Stimulated activated naive CD4-positive, alpha-beta T cell (primary cell): ENCODE measurements at places on chromosomes 4 and X.

- no peak for DNase-seq
Measured at GRCh38 chr4:81227968-81228367, 12.9 kb upstream of the PRKG2 start.

GRCh38 chr4:73612032-73612431, 8.2 kb downstream of the RASSF6 start:
- no peak for DNase-seq

DNA sequence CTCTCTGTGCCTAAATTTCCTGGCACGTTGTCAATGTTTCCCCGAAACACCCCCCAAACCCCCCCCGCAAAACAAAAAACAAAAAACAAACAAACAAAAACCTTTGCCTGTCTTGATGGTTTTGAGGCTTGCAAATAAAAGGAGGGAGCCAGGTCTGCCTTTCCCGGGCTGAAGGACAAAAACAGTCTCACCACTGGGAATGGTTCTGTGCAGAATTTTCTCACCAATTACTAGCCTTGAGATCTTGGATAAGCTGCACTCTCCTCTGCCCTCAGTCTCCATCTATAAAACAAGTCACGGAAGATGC, 15.5 kb downstream of the NKX3-2 start:
- no peak for DNase-seq

GRCh38 chrX:107672955-107673378, 44.7 kb downstream of the PRPS1 start:
- peak; percentile 86 for DNase-seq

DNA sequence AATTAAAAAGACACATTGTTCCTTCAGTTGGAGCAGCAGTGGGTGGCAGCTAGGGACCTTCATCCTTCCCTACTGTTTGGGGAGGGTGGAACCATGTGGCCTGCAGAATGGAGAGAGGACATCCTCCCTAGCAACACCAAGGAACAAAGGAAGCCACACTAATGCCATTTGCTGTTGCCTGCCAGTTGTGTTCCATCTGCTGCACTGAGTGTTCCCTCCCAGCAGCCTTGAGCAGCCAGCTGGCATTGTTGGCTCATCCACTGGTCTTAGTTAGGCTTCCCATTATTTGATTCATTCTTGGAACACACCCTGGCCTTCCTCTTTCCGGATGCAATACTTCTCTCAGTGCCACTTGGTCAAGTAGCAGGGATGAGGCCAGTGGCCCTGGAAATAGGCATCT, 25.0 kb upstream of the HMGB3 start:
- no peak for DNase-seq
